MG63 (cell line): ENCODE measurements at places on chromosomes 16 and 17.
A peak's percentile ranks its signal among the peaks of the same experiment; 100 is the strongest.

GRCh38 chr16:67844497-67844896 is 2.2 kb upstream of the NUTF2 start:
- DNase-seq: no peak

DNA sequence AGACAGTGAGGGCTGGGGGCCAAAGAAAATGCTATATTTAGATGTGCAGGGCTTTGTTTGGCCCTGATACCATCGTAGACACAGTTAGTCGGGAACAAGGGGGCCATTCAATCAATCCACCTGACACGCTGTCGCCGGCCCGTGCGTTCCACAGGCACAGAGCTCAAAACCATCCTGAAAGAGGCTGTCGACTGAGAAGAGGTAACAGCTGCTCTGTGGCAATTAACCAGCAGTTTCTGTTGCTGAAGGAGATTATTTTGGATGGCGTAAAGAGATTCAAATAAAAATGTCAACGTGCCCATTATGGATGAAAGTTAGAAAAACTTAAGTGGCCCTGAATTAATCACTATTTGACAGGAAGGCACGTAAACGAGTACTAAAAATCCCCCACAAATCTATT is 276.2 kb upstream of the IRX5 start:
- DNase-seq: no peak

DNA sequence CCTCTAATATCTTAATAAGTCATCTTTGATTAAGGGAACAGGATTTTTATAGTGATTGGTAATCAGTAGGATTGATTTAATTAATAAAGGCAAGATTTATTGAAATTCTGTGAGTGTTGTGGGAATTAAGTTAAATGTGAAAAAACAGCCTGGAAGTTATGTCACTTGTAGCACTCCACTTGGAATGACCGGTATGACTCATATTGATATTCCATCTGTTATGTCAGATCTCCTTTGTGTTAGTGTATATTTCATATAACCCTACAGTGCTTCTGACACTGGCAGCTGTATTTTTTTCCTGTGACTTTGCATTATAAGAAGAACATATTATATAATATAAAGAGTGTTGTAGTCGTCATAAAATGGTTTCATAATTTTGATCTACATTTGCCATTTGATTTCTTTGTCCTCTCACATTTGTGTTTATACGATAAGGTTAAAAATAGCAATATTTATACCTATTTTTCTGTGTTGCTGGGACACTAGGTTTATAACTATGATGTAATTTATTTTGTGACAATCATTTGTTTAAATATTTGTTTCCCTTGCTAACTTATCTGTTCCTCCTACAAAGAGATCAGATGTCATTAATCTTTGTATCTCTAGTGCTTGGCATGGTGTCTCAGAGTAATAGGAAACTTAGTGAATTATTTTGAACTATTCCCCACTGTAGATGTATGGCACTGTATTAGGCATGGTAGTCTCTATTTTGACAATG is 249.0 kb downstream of the BCAS3 start:
- no peak for DNase-seq

DNA sequence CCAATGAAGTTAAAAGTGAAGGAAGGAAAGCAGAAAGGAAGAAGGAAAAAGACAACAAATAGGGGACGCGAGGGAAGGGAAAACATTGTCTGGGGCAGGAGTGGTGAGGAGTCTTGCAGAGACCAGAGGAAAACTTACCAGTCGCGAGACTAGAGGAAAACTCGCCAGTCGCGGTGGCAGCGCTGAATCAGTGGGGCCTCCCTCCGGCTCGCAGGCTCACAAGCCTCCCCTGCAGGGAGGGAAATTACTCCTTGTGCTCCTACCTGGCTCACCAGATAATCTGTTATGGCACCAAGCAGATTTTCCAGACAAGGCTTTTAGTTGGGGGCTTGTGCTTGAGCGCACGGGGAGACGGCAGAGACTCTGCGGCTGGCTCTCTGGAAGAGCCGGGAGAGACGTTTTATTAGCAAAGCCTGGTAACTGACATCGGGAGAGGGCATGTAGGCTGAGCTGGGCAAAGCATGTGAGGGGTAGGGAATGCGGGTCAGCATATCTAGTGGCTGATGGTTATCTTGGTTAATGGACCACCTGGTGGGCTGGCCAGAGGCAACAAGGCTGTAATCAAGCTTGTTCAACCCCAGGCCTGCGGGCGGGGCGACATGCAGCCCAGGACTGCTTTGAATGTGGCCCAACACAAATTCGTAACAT is 37.1 kb downstream of the LCMT1 start:
- DNase-seq: no peak

GRCh38 chr16:11253009-11253994 is 2.7 kb downstream of the SOCS1 start:
- DNase-seq: no peak

DNA sequence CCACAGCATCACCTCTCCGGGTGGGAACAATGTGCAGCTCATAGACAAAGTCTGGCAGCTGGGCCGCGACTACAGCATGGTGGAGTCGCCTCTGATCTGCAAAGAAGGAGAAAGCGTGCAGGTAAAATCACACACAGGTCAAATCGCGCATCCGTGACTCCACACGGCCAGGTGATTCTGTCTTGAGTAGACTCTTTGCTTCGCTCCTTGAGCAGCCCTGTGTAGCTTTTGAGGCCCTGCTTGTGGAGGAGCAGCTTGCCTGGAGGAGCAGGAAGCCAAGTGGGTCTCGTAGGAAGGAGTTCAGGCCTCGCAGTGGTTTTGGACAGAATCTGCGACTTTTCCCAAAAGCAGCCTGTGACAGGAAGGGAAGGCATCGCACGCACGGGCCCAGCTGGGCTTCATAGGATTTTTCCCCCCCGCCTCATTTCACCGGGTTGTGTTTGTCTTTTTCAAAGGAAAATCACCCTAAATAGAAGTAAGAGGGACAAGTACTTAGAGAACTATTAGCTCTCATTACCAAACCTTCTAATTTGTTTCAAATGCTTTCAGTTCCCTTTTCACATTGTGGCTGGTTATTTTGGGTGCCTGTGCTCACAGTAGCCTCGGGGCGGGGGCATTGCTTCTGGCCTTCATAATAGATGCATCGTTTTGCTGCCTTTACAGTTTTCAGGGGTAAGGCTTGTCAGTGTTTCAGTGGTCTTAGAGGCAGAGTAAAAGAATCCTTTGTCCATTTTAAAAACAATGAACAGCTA is 71.5 kb downstream of the SEC14L1 start:
- DNase-seq: no peak

DNA sequence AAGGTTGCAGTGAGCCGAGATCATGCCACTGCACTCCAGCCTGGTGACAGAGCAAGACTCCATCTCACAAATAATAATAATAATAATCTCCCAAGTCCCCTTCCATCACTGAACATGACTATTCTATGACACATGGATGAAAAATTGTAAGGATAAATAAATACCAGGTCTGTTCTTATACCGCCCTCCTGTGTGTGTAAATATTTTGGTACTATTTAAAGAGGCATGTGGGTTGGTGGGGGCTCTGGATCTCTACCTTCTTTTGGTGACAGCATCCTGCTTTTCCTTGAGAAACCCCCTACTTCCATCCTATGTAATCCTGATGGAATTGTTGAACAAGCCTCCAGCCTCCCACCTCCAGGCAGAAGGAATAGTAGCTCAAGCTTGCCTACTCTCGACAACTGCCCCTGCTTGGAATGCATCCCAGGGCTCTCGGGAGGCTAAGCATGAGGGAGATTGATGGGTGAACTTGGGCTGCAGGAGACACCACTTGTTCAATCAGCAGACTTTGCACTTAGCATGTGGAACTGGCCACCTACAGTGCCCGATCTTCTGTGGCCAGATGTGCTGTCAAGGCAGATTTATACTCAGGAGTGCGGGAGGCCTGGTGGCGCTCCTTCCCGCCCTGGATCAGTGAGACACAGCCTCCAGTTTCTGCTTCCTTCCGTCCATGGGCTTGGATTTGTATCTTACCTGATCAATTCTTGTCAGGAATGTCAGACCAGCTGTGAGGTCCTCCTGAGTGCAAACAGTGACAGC is 287.4 kb downstream of the SLC39A11 start:
- DNase-seq: no peak

DNA sequence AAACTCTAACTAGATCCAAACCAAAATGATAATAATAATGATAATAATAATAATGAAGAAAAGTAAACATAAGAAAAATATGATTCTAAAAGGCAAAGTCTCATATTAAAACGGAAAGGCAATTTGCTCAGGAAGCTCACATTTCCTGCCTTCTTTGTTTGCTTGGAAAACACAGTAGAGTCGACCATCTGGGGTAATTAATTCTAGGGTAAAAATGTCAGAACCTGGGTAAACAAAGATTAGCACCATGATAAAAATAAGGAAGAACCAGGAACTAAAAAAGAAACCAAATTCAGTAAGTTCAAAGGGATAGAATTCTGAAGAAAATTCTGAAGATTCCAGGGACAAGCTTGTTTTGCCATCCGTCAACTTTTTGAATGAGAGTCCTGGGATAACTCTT is 16.2 kb downstream of the KRABD2 start:
- DNase-seq: no peak

DNA sequence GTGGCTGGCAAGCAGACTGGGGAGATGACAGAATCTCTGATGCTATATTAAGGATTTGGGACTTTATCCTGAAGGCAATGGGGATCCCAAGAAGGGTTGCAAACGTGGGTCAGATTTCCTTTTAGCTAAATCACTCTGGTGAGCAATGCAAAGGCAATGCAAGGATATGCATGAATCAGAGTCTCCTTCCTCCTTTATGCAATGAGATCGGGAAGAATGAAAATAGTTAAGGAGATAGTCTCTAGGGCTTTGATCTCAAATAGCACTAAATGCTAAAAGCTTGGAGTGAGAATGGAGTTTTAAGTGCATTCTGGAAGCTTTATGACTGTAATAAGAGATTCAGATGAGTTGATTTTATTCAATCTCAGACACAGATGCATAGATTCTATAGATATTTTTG is 27.2 kb upstream of the SHISA9 start:
- peak; percentile 10 for DNase-seq

DNA sequence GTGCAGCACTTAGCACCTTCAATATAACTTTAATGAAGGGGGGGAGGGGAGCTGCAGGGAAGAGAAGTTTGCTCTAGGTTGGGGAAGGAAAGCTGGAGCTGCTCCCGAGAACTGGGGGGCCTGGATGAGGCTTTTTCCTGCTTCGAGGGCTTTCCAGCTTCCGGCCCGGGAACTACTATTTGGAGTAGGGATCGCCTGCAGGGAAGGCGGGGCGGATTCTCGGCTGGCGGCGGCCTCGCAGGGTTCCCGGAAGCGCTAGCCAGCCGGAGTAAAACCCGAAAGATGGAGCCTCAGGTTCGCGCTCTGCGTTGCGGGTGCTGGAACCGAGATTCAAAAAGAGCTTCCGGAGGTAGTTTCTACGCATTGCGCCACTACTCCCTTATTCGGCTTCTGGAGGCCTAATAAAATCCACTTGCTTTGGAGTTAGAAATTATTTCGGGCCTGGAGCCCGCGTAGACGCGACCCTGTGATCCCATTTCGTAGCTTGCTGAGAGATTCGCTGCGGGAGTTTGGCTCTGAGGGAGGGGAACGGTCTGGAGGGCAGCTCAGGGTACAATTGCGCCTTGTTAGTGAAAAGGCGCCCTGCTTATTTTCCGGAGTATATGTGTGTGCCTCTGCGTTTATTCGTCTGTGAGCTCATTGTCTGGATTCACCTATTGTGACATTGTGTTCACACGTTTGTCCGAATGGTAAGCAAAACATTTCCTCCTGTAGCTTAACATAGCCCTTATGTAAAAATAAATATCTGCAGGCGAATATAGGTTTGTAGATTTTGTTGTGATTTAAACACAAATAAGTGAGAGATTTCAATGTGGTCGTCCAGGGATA is 652 bp downstream of the PRAC2 start:
- DNase-seq: peak; percentile 90

GRCh38 chr16:370443-370842 is at the start of gene MRPL28:
TSS of gene MRPL28 (minus strand) at chr16:370538. CDS start at chr16:370218, 320 bp downstream.
- DNase-seq: peak; percentile 96

DNA sequence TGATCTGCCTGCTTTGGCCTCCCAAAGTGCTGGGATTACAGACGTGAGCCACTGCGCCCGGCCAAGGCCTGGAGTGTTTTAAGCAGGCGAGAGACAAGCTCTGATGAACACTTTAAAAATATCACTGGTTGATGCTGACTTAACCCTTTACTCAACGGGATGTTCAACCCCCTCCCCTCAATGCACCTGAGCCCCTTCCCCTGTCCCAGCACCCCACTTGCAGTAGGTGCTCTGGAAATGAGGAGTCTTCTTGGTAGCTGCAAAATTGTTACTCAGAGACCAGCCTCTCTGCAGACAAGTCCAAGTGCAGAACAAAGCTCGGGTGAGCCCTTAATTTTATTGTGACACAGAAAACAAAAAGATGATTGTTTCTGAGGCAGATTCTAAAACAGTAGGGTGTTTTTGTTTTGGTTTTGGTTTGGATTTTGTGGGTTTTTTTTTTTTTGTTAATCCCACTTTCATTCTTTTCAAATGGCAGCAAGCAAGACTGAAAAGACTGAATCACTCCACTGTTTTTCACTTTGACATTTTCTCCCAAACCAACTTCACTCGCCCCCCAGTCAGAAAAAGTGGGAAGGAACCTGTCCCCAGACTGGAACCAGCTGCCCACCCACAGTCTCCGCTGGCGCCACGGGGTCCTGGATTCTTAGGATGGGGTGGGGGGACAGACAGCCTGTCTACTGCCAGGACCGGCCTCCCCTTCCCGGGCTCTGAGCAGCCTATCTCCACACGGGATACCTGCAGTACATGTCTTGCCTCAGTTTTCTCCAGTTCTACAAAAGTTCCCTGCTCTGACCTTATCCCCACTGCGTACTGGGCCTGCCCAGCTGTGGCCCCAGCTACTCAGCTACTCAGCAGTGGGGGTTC is 5.2 kb upstream of the PLLP start:
- DNase-seq: no peak

DNA sequence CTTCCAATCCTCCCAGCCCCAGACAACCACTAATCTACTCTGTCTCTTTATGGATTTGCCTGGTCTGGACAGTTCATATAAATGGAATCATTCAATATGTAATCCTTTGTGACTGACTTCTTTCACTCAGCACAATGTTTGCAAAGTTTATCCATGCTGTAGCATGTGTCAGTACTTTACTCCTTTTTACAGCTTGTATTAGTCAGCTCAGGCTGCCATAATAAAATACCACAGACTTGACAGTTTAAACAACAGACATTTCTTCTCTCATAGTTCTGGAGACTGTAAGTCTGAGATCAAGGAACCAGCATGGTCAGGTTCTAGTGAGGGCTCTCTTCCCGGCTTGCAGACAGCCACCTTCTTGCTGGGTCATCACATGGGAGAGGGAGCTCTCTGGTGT is 41.3 kb downstream of the GPRC5B start:
- DNase-seq: no peak

- peak; percentile 92 for DNase-seq
Measured at GRCh38 chr16:20866145-20866772, 33.9 kb downstream of the DCUN1D3 start.

- no peak for DNase-seq
Measured at GRCh38 chr16:13099822-13100221, 198.4 kb downstream of the SHISA9 start.

GRCh38 chr17:50180620-50181019 is 14.8 kb downstream of the SGCA start:
- no peak for DNase-seq

- DNase-seq: no peak
Measured at GRCh38 chr16:74723256-74723655, 22.6 kb upstream of the MLKL start.
